ENCODE measurements at places on chromosomes 2 and 18. TPM values are rescaled to one million over a fixed set of nuclear protein-coding genes. Genes with fewer than 3 reads are reported as not detected.
A peak's percentile ranks its signal among the peaks of the same experiment; 100 is the strongest.

Gene CHRNG
- total RNA-seq = not detected

Gene IMP4
- total RNA-seq = 102 TPM

Gene TNS1
- 453 TPM for total RNA-seq

Gene AQP12B
- not detected for total RNA-seq

Gene TANC1
- 72.5 TPM for total RNA-seq

Gene RGPD4
- total RNA-seq = not detected

Gene PKDCC
- 173 TPM for total RNA-seq

Gene CDK15
- 0.75 TPM for total RNA-seq

Gene UBE2E3
- total RNA-seq = 47.9 TPM

Gene FAM117B
- total RNA-seq = 1.7 TPM

GRCh38 chr2:24169023-24169422, 5.8 kb upstream of the FAM228A start:
- DNase-seq = no peak

GRCh38 chr18:35827903-35828275, 144.6 kb upstream of the RMP24 start:
- no peak for DNase-seq

- no peak for DNase-seq
Observed at GRCh38 chr2:96205888-96206287, 2.7 kb downstream of the STARD7 start.

DNA sequence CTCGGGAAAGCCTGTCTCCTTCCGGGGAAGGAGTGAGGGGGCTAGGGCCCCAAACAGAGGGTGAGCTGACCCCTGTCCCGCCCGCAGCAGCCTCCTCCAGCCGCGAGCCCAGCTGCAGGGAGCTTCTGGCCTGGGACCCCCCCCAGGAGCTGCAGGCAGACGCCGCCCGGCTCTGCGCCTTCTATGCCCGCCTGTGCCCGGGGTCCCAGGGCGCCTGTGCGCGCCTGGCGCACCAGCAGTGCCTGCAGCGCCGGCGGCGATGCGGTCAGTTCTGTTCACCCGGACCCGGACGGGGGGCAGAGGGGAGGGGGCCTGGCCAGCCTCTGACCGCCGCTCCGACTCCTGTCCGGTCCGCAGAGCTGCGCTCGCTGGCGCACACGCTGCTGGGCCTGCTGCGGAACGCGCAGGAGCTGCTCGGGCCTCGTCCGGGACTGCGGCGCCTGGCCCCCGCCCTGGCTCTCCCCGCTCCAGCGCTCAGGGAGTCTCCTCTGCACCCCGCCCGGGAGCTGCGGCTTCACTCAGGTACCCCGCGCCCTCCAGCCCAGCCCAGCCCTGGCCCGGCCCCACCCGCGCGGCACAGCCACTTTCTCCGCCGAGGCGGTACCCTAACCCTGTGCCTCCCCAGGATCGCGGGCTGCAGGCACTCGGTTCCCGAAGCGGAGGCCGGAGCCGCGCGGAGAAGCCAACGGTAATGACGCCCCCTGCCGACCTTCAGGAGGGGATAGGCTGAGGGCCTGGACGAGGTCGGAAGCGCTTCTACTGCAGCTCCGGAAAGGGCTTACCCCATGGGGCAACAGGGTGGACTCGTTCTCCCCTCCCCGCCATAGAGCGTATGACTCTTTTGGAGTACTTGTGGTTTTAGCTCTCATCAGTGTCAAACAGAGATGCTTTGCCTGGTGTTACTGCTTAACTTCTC, 2.0 kb upstream of the CHRND start:
- DNase-seq = no peak

DNA sequence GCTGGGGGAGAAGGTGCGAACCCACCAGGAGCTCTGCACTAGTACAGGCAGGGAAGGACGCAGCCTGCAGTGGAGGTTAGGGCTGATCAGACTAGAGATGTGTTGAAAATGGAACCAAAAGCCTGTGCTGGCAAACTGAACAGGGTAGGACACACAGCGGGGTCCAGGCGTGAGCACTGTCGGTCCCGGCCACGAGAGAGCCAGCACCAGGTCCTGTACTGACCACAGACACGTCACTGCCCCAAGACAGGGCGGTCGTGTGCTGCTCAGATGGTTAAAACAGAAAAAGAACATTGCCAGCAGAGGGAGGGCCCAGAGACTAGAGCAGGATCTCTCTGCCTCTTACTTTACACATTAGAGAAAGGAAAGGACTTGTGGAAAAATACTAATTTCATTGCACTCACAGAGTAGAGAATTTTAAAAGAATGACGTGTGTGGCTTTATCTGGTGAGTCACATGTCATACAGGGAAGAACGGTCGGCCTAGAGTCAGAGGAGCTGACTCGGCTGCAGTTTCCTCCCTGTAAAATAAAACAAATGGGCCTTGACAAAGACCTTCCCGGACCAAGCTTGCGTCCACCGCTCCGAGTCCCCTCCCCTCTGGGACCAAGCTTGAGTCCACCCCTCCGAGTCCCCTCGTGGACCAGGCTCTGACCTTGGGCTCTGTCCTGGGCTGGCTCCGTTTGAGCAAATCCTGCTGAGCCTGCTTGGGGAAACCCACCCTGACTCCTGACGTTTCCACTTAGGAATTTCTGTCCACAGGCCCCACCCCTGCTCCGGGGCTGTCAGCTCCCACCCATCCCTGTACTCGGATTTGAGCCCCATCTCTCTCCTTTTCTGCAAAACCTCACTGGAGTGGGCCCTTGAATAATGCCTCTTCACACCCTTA, 16.7 kb upstream of the ADI1 start:
- peak; percentile 39 for DNase-seq

DNA sequence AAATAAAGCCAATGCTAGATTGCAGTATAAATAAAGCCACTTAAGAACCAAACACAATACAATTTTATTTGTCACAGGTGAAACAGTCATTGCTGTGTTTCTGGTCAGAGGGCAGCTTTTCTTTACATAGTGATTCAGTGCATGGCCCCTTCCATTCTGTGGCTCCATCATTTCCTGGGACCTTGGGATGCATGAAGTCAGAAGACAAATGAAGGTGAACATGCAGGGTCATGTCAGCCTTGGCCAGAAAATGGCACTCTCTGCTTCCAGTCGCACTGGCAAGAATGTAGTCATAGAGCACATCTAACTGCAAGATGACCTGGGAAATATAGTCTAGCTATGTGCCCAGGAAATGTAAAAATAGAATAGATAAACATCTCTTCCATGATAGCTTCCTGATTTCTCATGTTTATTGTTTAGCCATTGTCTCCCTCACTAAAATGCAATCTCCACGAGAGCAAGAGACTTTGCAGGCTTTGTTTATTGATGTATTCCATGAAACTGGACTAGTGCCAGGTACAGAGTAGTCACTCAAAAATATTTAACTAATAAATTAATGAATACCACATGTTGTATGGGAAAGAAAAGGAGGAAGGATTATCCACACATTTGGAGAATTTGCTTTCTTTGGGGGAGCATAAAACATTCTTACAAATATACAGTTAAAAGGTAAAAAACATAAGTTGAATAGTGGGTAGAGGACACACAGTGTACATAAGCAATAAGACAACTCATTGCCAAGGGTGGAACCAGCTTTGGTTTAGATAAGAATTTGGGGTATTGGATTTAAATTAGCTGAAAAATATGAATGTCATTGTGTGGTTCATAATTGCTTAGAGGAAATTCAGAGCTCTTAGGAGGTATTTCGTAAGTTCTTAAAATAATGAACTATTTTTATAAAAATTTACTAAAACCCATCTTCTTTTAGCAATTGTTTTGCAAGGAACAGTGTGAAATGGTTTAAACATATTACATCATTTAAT, 343.8 kb downstream of the PID1 start:
- no peak for DNase-seq

DNA sequence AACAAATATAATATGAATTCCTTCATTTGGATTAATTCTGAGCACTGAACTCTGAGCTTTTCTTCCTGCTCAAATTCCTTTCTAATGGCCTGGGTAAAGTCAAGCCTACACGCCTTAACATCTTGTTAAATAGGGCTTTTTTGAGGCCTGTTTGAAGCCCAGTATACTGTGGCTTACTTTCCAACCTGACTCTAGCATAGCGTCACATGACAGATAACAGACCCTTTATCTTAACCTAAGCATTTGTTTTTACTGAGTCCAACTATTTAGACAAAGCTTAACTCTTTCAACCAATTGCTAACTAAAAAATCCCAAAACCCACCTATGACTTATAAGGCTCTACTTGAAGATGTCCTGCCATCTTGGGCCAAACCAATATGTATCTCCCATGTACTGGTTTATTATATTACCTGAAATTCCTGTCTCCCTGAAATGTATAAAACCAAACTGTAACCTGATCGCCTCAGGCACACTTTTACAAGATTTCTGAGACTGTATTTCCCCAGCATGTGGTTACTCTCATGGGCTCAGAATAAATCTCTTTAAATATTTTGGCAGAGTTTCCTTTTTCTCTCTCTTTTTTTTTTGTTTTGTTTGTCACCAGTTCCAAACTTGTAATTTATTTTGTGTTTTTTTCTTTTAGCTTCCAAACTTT, 271.1 kb upstream of the VWC2L start:
- DNase-seq = no peak

DNA sequence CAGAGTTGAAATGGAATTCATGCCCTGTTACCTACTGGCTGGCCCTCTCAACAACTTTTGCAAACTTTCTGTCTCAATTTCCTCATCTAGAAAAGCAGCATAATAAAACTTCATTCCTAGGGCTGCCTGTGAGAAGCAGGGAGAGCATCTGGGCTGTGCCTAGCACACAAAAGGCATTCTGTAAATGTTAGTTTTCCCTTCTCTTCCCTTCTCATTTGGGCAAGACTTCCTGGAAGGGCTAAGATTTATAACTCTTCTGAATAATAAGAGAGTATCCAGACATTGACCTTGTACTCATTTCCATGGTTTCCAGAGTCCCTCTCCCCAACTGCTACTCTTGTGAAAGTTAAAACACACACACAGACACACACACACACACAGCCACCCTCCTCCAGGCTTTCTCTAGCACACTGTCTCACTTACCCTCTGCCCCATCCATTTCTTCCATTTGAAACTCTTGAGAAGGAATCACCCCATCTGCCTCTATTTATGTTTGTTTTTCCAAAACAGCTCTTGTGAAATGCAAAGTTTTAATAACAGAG, 302.1 kb downstream of the SMAD2 start:
- no peak for DNase-seq

DNA sequence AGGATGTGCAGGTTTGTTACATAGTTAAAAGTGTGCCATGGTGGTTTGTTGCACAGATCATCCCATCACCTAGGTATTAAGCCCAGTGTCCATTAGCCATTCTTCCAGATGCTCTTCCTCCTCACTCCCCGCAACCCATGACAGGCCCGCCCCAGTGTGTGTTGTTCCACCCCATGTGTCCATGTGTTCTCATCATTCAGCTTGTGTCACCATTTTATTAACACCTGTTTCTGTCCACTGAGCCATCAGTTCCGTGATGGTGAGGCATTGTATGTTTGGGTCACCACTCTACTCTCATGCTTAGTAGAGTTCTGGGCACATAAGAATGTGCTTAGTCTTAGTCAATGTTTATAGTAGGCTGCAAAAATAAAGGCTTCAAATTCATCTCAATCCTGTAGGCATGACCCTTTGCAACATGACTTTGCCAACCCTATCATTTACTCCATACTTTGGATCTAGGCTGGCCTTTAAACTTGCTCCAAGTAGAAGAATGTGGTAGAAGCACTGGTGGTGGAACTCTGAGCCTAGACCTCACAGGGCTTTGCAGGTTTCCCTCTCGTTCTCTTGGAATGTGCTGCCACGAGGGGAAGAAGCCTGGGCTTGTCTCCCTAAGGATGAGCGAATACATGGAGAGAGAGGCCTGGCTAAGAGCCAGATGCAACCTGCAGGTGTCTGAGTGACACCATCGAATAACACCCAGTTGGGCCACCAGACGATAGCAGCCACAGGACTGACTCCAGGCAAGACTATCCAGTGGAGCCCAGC, 161.5 kb downstream of the NAPG start:
- DNase-seq = no peak

DNA sequence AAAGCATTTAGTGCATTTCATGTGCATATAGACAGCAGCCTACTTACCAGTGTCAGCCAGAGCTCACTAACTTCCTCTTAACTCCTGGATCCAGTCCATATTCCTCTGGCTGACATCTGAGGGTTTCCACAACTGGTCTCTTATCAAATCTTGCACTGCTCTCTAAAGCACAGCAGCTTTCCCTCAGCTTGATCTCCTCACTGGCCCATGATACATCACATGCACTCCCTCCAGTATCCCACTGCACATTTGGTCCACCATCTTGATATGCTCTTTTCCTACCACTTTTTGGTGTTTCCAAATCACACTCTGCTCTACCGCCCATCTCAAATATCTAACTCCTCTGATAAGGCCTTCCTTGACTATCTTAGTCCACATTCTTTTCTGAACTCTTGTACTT, 105.0 kb upstream of the ZFP36L2 start:
- DNase-seq = no peak

GRCh38 chr2:236121546-236121945, 46.6 kb downstream of the GBX2 start:
- DNase-seq = no peak

DNA sequence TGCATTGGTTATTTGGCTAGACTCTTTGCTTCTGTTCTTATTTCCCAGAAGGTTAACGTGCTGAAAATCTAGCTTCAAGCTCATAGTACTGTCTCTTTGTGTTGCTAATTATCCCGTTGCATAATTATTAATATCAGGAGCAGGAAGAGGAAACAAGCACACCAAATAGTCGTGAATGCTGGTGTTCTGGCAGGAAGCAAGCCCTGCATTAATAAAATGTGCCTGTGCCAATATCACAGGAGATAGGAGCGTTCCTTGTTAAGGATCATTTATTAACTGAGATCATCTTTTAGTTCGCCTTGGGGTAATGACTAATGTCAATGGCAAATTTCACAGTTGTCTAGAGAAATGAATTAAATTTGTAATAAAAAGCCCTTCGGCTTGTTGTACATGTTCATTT, 893.0 kb upstream of the POU3F3 start:
- no peak for DNase-seq

- DNase-seq = no peak
Observed at GRCh38 chr2:110732422-110733413, at the start of gene ACOXL. Gene ACOXL, plus strand, starts transcription at chr2:110732573. Its CDS starts 35,817 bp downstream, at chr2:110768390.

- DNase-seq = no peak
Observed at GRCh38 chr2:100240386-100240785, 81.9 kb downstream of the LONRF2 start.

DNA sequence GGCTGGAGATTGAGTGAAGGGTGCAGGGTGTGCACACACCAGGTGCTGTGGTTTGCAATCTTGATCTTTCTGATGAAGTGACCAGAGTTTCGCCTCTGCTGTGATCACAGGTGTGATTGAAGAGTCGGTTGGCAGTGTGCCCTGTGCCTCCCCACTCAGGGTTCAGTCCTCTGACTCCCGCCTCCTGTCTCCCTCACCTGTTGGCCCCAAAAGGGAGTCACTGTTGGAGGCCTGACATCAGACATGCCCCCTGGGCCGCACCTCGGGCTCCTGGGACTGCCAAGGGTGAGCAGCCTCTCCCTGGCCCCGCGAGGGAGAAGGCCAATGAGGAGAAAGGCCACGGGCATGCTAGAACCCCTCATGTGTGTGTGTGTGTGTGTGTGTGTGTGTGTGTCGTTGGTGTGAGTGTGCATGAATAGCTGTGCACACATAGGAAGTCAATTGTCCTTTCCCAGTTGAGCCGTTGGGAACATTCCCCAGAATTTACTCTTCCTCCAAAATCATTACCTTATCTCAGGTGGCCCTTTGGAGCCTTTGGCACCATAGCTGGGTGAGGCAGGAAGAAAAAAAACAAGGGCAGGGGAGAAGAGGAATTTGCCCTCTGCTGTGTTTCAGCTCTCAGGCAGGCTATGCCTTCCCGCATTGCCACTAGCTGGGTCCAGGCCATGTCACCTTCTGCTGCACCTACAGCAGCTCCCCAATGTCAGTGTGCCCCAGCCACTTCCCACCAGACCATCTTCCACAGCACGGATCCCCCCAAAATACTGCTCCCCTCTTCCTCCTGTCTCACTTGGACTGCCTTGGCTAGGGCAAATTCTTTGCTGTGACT, 78.1 kb upstream of the LAPTM4A start:
- no peak for DNase-seq

- no peak for DNase-seq
Observed at GRCh38 chr2:236568922-236569572, 578 bp upstream of the ACKR3 start.
